ENCODE measurements at places on chromosomes 7 and 10. TPM values are rescaled to one million over a fixed set of nuclear protein-coding genes. Genes with fewer than 3 reads are reported as not detected.

The PAX4 gene
- total RNA-seq = not detected

The CBLL1 gene
- 11.3 TPM for total RNA-seq

The TAS2R3 gene
- total RNA-seq = not detected

The MMRN2 gene
- 9.8 TPM for total RNA-seq

The COBL gene
- total RNA-seq = not detected

The RBM17 gene
- total RNA-seq = 27.1 TPM

The CALML3 gene
- total RNA-seq = not detected

The ANAPC16 gene
- 63.3 TPM for total RNA-seq

The ZNF248 gene
- total RNA-seq = 3.2 TPM

The LIPK gene
- not detected for total RNA-seq
